Hippocampal formation (tissue), 2 donors: ENCODE measurements at places on chromosomes 4 and X.

DNA sequence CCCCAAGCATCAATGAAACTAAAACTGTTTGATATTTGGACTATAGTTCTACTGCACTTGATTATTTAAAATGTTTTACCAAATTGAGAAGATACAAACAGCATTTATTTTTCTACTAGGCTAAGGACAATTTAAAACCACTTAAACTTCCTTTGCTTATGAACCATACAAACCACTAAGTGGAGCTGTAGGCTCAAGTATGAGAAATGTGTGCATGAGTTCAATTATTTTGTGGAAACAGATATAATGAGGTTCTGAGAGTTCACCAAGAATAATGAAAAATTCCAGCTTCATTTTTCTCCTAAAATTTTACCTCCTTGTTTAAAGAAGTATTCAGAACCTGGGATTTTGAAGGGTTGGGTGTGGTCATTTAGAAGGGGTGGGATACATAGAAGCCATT lies 63.1 kb downstream of the SERPINA7 start:
- DNase-seq = no peak

DNA sequence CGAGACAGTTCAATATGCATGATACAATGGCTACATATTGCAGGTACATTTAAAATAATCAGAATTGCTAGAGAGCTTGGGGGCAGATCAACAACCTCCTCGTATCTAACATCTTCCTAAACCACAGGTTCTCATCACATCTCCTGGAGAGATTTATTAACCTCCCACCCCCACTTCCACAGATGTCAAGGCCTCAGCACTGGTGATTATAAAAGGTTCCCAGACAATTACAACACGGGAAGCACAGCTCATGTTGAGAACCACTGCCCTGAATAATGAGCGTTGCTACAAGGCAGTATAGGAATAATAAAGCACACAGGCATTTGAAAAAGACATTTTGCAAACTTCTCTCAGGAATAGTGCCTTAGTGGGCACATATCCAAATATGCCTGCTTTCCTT lies 42.8 kb downstream of the ELOVL6 start:
- no peak for DNase-seq

- DNase-seq = no peak
Measured at GRCh38 chr4:112082954-112083586, 62.2 kb upstream of the FAM241A start.

DNA sequence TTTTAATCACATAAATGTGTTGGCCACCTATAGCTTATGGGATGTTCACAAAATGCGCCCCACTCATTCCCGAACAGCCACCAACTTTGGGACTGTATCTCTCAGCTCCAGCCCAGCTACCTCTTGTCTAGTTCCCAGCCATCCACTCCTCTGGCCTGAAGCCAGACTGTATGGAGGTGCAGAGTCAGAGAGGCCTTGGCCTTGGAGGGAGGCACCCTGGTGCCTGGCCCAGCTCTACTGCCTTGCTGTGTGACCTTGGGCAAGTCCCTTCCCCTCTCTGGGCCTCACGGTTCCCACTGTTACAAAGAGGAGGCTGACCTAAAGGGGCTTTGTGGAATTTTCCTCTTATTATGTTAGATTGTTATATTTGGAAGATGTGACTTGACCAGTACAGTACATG lies 13.9 kb downstream of the MAMLD1 start:
- DNase-seq = no peak

DNA sequence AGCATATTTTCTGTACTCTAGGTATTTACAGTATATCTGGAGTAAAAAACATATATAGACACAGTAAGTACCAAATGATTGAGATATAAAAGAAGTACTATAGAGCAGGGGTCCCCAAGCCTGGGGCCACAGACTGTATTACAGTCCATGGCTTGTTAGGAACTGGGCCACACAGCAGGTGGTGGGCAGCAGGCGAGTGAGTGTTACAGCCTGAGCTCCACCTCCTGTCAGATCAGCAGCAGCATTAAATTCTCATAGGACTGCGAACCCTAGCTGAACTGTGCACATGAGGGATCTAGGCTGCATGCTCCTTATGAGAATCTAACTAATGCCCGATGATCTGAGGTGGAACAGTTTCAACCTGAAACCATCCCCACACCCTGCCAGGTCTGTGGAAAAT lies 300.7 kb downstream of the NR3C2 start:
- no peak for DNase-seq

- DNase-seq = no peak
Measured at GRCh38 chrX:23770142-23770541, 12.8 kb upstream of the SAT1 start.

DNA sequence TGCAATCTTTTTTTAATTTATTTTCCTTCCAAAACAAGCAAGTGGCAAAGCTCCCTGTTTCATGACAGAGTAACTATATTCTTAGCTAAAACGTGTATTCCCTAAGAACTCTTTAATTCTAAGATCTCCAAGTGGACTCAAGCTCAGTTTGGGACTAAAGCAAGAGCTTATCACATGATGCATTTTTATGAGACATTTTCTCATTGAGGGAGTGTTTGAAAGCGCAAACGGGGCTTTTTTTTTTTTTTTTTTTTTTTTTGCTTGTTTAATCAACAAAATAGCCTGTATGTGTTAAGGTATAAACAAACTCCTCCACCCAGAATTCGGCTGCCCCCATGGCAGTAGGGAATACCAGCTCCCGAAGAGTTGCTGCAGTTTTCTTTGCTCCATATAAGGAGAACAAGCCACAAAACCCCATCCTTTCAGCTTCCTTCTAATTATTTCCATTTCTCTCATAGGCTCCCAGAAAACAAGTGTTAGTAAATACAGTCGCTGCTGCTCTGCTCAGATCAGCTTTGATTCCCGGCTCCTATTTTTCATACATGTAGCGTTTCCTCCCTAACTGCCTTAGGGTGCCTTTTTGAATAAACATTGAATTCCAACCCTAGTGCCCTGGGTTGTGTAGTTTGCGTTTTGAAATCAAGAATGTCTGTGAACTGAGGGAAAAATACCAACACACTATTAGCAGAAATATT lies 669 bp upstream of the PPARGC1A start:
- peak; percentile 36 for DNase-seq

- no peak for DNase-seq
Measured at GRCh38 chr4:57168982-57169381, 58.8 kb upstream of the IGFBP7 start.

DNA sequence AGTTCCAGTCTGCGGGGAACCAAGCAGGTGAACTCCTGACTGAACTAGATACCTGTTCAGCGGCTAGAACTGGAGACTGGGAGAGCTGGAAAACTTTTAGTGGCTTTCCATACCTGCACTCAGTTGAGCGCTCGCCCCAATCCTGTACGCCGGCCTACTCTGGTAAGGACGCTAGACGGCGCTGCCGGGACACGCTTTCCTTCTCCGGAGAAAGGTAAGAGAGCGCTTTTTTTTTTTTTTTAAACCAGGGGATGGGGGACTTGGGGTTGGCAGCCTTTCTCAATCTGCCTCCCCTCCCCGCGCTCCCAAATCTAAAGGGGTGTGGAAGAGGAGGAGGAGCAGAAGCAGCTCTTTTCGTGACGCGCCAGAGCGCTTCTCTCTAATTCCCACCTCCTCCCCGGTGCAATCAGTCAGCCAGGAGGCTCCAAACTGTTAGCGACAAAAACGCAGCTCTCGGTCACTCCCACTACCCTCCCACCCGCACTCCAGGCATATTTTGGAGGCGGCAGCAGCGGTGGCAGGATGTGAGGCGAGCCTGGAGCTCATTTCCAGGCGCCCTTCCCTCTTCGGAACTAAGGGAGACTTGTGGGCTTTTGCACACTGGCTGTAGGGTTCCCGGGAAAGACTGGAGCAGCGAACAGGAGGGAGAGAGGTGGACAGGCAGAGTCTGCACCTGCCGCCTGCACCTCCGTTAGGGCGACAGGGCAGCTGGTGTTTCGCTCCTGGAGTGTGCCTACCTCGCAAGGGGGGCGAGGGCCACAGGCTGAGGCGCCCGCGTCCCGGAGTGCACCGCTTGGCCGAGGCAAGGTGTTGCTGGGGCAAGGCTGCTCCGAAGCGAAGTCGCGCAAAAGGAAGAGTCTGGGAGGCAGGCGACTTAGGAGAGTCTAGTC lies at the start of gene IL1RAPL2:
TSS of gene IL1RAPL2 (plus strand) at position 409 of the 890 bp plus-strand sequence.
- DNase-seq = no peak

- no peak for DNase-seq
Measured at GRCh38 chr4:139764686-139765310, 99.2 kb downstream of the MGST2 start.

DNA sequence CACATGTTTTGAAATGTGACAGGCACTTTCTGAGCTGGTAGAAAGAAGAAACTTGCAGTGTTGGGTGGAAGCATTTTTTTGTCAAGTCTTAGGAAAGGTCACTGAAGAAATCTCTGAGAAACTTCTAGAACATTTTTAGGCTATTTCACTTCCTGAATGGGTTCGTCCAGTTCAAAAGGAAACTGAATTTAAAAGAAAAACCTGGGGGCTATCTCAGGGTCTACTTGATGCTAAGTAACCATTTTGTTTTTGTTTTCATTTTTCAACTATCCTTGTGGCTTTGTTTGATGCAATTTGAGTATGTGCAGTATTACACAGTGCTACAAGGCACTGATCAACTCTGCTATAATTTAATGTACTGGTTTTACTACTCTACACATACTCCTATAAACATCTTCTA lies 34.0 kb upstream of the AMOT start:
- DNase-seq = no peak
